ENCODE measurements at places on chromosomes 6 and 20.

DNA sequence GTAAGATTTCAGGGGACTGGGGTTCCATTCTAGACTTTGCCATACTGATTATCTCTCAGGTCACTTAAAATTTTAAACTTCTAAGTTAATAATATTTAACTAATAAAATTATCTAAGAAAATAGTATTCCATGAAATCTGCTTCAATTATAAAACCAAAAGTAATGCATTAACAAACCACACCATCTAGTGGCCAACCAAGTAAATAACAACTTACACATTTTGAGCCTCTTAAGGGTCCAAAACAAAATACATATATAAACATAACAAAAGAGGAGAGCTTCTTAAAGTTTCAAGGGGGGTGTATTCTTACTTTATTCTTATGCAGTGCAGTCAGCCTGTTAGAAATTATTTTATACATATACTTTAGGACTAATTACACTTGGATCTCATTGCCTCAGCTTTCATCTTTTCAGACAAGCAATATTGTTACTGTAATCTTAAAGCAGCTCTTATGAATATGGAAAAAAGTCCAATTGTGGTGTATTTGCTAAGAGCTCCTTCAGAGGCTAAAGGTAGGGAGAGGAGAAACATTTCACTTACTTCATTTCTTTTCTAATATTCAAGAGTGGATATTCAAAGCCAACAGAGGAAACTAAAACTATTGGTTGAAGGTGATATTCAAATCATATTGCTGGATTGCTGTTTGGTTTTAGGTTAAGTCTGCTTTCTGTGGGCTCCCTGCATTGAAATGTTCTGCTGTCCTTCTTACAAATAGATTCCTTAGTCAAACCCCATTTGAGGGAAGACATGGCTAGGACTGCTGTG, 199.7 kb upstream of the SIM1 start:
- DNase-seq: peak; percentile 32

- no peak for DNase-seq
Observed at GRCh38 chr6:42509765-42510164, 54.1 kb upstream of the UBR2 start.

GRCh38 chr20:12949429-12949980, 59.3 kb upstream of the SPTLC3 start:
- no peak for DNase-seq

- no peak for DNase-seq
Observed at GRCh38 chr6:57255451-57256169, 33.5 kb upstream of the RAB23 start.

- DNase-seq: no peak
Observed at GRCh38 chr6:142412241-142412640, 110.4 kb downstream of the ADGRG6 start.

DNA sequence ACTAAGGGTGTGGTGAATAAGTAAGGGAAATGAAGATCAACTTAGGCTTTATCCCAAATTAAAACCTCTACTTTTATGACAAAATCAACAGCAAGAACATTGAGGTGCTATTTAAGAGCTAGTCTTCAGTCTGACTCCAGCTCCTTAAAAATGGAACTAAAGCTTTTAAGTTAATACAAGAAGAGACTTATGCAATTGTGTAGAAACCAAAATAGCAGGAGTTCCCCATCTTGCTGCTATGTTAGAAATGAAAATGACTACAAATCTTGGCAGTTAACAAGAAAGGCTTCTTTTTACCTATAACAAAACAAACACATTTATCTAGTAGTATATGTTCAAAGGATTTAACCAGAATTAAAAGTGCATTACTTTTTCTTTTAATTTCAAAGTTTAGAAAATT, 25.7 kb downstream of the HMGN3 start:
- no peak for DNase-seq

DNA sequence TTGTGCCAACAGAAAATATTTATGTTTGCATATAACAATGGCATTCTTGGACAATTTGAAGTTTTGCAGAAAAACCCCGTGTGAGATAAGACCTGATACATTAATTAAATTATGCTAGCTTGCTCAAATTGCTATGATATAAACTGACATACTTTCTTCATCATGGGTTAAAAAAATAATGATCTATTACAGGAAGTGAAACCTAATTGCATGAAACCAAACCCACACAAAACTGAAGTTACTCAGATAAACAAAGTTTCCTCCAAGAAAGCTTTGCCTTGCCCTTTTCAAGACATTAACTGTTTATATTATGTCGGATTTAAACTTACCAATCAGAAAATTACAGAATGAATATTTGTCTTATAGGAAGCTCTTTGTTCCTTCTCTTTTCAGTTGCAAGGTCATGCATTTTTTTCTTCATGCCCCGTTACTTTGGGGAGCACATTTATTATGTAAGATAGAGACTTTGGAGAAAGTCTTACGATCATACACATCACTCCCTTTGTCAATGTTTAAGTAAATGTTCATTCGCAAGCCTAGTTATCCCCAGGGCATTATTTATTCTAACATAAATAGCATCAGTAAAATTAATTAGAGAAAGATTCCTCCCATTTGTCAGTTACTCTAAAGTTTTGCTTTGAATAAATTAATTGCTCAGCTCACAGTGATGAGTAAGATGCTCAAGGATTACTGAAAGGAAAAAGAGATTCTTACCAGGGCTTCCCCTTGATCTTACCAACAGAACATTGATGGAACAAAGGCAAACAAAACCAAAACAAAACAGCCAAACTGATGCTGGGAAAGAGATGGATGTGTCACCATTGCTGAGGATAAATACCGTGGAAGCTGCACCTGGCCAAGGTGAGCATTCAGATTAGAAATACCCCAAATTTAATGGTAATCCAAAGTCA, 14.8 kb upstream of the TMEM244 start:
- DNase-seq: no peak

DNA sequence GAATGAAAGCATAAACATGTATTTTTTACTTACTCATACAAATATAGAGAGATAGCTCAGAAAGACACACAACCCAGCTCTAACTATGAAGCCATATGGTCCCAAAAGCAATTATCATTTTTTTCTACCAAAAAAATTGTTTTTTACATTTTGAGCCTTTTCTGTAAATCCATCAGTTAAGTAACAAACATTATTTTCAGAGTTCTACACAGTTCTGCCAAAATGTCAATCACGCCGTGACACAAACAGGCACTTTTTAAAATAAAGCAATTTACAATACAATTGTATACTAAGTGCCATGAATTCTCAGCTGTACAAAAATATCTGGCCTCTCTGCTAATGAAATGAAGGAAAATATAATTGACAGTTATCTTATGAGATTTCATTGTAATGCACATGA, 201.4 kb upstream of the ID4 start:
- DNase-seq: no peak

DNA sequence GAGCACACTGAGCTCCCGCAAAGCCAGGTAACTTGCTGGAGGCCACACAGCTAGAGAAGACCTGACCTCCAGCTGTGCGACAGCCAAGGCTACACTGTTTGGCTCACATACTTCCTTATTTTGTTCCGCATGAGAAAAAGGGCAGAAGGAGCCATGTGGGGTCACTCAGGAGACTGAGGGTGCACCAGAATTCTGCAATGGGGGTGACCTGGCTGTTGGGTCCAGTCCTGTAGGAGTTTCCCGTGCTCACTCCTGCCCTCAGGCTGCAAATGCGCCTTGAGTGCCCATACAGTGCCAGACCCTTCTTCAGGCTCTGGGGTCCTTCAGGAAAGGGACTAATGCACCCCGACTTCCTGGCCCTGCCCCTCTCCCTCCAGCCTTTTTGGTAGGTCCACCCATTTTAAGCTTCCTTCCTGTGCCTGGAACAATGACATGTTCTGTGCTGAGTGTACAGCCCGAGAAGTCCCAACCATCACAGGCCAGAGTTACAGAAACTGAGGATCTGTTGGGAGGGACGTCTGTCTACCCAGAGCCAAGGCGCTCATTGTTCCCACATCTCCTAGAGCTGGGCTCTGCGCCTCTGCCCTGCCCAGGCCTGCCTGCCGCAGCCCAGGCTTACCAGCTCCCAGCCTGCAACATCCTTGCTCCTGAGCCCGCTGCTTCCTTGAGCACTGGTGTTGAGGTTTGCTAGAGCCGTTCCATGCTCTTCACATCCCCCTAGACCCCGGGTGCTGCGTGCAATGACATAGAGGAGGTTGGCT, 33.5 kb upstream of the CD93 start:
- no peak for DNase-seq

DNA sequence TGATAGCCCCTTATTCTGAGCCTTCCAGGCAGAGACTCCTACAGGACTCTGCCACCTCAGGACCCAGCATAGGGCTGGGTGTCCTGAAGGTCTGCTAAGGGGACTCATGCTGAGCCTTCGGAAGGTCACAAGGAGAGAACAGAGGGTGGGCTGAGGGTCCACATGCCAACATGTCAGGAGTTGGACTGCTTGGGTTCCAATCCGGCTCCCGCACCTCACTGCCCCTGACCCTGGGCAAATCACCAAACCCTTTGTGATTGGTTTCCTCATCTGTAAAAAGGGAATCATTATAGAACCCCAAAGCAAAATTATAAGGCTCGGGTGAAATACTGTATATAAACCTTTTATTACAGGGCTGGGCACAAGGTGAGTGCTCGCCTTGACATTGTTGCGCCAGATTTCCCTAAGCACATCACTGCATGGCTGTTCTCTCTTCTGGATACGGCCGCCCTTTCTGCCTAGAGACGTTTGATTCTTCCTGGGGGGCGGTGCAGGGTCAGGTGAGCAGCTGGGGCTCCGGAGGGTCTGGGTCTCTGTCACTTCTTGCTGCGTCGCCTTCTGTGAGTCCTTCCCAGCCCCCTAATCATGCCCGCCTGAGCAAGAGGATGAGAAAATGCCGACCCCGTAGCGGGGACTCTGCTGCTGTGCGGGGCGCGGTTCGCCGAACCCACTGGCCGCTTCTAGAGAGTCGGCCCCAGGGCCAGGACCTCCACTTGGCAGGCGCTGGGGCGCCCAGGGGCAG, 90.5 kb upstream of the EPB41L1 start:
- DNase-seq: no peak

- DNase-seq: peak; percentile 0
Observed at GRCh38 chr6:62891065-62891647, 320.1 kb upstream of the FKBP1C start.

DNA sequence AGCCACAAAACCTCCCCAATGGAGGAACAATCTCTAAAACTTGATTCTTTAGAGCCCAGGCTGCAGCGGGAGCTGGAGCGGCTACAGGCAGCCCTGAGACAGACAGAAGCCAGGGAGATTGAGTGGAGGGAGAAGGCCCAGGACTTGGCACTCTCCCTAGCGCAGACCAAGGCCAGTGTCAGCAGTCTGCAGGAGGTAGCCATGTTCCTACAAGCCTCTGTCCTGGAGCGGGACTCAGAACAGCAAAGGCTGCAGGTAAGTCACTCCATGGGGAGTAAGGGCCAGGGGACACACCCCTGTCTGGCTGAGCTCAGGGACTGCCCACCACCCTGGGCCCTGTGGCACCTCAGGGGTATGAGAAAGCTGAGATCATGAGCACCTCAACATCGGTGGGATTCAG, 24.7 kb downstream of the C20orf173 start:
- DNase-seq: no peak

DNA sequence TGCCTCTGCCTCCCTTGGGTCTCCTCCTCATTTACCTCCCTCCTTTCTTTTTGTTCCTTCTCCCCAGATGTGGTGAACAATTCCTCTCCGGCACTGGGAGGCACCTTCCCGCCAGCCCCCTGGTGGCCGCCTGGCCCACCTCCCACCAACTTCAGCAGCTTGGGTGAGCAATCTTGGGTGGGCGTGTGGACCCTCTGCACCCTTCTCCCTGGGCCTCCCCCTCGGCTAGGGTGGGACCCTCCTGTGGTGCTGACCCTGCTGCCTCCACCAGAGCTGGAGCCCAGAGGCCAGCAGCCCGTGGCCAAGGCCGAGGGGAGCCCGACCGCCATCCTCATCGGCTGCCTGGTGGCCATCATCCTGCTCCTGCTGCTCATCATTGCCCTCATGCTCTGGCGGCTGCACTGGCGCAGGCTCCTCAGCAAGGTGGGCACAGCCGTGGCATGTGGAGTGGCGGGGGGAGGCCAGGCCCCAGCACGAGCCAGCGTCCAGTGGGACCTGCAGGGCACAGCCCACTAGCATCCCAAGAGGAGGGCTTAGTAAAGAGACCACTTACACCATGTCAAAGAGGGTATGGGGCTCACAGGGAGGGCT, 8.8 kb downstream of the DDR1 start:
- DNase-seq: no peak

- DNase-seq: peak; percentile 42
Observed at GRCh38 chr6:138403324-138403800, 661 bp upstream of the HEBP2 start.

- DNase-seq: no peak
Observed at GRCh38 chr6:149045404-149045803, 272.1 kb upstream of the TAB2 start.

Measured in muscle of leg (tissue), 16 donors.